ENCODE measurements at places on chromosomes 16 and 17. TPM values are rescaled to one million over a fixed set of nuclear protein-coding genes. Genes with fewer than 3 reads are reported as not detected.

- DNase-seq = no peak
Observed at GRCh38 chr16:11225677-11226549, 30.1 kb downstream of the SOCS1 start.

Gene FADS6
- total RNA-seq = not detected

DNA sequence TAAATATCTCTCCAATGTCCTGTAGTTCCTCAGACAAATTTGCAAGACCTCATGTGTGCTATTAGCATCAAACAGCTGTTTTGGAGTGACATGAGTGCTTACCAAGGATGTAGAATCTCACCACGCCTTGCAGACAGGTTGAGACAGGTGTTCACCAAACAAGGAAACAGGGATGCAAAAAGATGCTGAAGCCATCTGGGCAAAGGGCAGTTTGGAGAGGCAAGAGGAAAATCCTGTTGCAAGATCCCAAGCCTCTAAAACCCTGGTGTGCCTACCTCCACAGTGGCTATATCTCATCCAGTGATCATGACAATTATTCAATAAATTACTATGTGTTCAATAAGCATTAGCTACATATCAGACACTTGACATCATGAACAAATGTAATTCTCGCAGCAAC lies 373.7 kb downstream of the SOX9 start:
- DNase-seq = no peak

DNA sequence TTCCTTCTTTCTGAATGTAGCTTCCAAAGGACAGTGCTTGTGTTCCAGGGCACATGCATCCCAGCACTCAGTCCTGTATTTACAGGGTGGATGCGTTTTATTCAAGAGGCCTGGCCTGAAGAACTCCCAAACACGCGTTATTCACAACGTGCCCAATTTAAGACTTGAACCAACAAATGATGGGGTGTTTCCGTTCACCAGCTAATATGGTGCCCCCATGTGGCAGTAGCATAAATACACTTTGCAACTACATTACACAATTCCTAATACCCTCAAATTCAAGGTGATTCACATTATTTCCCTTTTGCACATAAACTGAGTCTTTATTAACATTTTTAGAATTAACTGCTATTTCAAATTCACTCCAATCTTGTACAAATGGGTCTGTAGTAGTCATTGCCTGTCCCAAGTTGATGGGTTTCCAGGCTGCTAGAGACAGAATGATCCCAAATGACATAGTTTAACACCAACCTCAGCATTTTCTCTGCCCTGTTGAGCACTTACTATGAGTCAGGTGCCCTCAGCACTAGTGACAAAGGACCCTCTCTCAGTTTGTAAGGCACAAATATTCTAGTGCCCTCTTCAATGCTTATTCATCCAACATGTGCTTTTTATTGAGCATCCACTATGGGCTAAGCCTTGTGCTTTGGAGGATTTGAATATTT lies 26.9 kb downstream of the HSD17B2 start:
- no peak for DNase-seq

DNA sequence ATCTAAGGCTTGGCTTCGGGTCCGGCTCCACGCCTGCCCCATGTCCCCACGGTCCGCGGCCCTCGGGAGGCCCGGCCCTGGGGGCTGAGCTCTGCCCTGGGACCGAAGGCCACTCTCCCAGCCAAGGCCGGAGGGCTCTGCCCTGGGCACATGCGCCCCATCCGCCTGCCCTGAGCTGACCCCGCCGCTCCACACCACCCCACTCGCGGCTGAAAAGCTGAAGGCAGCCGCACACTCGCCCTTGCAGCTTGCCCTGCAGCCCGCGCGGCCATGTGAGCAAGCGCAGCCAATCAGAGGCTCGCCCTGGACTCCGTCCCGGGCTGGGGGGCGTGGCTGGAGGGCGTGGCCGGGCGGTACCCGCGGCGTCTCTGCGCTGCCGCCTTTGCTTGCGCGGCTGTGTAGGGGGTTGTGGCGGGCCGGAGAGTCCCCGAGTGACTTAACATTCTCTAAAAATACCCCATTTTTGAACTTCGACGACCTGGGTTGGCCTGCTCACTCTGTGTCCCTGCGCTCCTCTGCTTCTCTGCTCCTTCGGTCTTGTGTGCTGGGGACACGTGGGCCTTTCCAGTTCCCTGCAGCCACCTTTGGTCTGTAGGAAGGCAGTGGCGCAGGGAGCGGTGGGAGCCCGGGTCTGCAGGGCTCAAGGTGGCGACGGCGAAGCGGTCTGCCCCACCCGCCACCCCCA lies 8.8 kb upstream of the MAP2K3 start:
- DNase-seq = peak; percentile 70

DNA sequence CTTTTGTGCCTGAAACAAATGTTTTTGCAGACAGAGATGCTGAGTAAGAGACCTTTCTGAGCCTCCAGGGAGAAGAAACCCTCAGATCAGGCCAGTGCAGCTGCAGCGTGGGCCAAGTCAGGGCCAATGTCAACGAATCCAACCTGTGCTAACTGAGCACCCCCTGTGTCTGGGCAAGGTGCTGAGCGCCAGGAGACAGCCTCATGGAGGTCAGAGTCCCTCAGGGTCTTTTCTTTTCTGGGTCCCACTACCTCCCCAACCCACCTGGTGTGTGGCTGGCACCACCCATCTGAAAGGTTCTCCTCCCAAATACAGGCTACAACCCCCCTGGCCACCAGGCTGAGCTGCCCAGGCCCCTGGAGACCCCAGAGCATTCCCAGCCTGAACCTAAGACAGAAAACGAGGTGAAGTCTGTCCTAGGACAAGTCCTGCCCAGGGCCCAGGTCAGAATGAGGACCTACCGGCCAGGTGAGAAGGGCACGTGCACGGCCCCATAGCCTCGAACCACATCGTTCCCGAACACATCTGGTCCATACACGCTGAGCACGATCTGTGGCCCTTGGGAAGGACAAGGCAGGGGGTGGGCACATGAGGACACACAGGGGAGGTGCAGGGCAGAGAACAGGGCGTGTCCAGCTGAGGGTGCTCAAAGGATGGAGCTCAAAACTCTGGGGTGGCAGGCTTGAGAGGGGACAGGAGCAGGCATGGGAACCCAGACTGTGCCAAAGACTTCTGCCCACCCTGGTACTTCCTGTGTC lies 15.0 kb downstream of the B9D1 start:
- DNase-seq = peak; percentile 56

- DNase-seq = no peak
Observed at GRCh38 chr16:72187551-72187950, 15.6 kb upstream of the PMFBP1 start.

- DNase-seq = no peak
Observed at GRCh38 chr17:76195281-76196096, 44.8 kb downstream of the RNF157 start.

- DNase-seq = no peak
Observed at GRCh38 chr16:9447195-9447551, 355.7 kb downstream of the HAPSTR1 start.

DNA sequence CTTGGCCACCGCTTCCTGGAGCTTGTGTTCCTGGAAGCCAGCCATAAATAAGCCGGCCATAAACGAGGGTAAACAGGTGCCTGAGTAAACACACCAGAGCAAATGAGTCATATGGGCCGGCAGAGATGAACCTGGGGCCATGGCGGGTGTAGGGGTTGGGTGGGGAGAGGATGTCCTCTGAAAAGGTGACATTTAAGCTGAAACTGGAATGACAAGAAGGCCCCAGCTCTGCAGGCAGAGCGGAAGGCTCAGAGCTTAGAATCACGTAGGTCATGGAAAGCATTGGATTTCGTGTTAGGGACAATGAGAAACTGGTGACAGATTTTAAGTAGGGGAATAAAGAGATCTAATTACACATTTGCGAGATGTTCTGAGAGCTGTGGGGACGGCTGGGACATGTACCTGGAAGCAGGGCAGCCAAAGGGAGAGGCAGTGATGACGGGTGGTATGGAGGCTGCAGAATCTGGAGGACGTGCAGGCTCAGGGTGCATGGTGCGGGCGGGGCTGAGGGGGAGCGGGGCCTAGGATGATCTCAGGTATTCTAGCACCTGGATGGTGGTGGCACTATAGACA lies 8.1 kb upstream of the DNASE1 start:
- no peak for DNase-seq

GRCh38 chr17:81534157-81535006 lies 6.2 kb downstream of the FSCN2 start:
- DNase-seq = no peak

DNA sequence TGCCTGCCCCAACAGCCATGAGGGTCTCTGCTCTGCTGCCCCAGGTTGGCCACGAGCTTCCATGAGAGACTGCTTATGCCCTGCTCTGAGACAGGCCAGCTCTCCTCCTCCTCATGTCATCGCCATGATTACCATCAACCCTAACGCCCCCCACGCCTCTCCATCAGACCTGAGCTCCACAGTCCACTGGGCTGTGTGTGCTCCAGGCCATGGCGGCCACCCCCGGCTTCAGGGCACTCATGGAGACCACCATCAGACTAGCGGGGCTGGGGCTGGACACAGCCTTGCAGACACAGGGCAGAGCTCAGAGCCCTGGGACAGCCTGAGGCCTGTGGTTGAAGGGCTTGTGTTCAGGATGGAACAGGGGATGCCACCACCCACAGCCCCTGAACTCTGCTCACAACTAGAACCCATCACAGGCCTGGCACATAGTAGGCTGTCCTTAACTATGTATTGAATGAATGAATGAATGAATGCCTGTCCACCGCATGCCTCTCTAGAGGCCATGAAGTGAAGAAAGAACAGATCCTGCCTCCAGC lies 14.6 kb downstream of the CNGB1 start:
- no peak for DNase-seq

DNA sequence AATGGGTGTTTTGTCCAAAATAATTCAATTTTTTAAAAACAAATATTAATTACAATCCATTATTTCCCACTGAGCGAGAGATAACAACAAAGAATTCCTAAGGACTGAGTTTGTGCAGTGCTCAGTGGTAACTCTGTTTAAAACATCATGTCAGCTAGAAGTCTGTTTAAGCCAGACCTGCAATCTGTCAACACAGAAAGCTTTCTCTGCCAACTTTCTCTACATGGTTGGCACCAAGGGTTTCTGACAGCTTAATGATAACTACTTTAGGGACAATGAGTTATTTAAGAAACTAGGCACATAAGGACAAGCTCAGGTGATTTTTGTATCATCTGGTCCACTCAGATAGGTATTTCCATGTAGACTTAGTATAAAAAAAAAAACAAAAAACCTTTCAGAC lies 81.8 kb downstream of the WDR59 start:
- no peak for DNase-seq

Gene GRAPL
- total RNA-seq = not detected

Gene RNF222
- not detected for total RNA-seq

DNA sequence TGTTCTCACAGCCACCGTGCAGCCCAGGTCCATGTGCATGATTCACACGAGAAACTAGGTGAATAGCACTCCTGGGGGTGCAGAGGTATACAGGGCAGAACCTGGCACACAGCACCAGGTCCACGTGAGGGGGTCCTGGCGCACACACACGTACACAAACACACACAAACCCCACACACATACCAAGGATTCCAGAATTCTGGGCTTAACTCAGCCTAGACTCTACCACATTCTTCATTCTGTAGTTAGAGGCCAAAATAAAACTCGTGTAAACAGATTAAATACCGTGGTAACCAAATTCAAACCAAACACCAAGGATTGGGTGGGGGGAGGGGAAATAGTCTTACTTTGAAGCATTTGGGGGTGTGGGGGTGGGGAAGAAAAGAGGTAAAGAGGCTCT lies 58.5 kb downstream of the XYLT1 start:
- DNase-seq = no peak

DNA sequence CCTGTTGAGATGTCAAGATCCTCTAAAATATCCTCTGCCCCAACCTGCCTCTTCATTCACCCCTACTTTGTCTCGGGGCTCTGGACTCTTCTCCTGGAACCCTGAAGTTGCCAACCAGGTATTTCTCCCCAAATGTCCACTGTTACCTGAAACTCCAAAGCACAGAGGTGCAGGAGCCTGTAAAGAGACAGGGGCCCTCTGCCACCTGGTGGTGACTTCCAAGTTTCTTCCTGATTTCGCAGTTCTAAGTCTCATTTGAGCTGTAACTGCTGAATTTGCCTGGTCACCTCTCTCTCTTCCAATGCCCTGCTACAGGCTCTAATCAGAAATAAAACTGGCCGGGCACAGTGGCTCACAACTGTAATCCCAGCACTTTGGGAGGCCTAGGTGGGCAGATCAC lies 77.1 kb upstream of the RCVRN start:
- no peak for DNase-seq

- no peak for DNase-seq
Observed at GRCh38 chr17:58232707-58233156, 5.7 kb upstream of the LPO start.

DNA sequence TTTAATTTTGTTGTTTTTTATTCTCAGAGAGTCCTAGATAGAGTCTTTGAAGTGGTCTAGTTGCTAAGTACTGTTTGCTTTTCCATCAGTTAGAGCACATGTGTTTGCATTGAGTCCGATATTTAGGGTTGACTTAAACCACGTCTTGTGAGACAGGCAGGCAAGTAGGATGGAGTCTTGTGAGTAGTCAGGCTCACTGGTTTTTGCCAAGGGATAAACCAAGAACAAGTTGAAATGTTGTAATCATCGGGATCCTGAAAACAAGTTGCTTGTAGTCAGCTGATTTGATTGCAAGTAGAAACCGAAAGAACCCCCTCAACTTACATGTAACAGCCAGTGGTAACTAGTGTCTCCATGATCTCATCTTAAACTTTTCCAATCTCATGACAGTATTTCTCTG lies 17.2 kb downstream of the ATP6V0A1 start:
- no peak for DNase-seq

DNA sequence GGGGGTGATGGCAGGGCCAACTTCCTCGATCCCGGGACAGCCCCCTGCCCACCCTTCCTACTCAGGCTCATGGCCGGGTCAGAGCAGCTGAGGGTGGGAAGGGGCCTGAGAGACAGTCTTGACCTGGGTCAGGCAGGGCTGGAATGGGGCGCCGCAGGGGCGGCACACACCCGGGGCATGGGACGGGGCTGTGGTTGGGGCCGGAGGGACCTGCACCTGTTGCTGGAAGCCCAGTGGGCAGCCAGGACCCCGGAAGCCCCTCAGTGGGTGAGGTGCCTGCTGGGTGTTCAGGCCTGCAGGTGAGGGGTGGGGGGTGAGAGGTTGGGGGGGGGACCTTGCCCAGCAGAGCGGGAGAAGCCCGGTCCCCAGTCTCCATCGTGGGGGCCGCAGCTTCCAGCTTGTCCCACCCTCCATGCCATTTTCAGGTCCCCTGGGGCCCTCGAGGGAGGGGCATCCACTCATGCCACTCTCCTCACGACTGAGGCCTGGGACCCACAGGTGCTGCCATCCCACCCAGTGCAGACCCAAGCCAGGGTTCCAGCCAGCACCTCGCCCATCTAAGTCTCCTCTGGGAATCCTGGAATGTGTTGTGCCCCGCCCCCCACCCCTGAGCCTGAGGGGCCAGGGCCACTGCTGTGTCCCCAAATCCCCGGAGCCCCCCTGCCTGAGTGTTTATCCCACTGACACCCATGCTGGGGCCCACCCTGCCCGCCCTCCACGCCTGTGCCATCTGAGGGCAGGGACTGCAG lies 43.4 kb upstream of the ACSF3 start:
- no peak for DNase-seq

- DNase-seq = no peak
Observed at GRCh38 chr17:14664511-14664910, 363.6 kb downstream of the HS3ST3B1 start.

- DNase-seq = peak; percentile 73
Observed at GRCh38 chr17:40075201-40075941, 12.6 kb downstream of the THRA start.

- DNase-seq = no peak
Observed at GRCh38 chr17:1150863-1151600, 28.7 kb downstream of the ABR start.

Gene CDK5RAP3
- 52.3 TPM for total RNA-seq

Data from ascending aorta (tissue), 2 donors.